ENCODE measurements at places on chromosomes 3 and 15. TPM values are rescaled to one million over a fixed set of nuclear protein-coding genes. Genes with fewer than 3 reads are reported as not detected.

DNA sequence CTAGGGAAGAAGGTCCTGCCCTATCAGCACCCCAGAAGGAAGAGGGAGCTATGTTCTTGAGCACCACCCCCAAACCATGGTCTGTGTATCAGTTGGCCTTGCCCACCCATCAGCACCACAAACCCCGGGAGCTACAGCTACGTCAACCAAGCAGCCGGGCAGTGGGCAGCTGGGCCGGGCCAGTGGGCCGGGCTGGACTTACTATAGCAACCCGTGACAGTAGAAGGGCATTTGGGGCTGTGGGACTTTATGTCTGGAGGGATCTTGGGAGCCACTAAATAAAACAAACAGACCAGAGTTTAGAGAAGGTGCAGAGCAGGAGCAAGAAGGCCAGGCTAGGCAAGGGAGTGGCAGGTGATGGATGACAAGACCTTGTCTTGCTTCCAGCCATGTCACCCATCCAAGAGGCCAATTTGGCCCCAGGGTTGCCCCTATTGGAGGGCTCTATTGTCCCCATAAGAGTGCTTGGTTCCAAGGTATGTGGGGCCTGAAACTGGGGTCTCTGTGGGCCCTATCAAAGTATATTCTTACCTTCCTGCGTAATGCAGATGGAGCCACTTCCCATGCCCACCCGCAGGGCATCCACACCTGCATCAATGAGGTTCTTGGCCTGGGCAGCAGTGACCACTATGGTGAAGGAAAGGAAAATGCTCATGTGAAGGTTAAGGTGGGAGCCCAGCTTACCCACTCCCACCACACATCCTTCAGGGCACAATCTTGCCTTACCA lies 3.2 kb downstream of the IMPDH2 start:
- no peak for DNase-seq

Gene ACKR4
- 0.07 TPM for polyA plus RNA-seq

Gene TMEM207
- not detected for polyA plus RNA-seq

Gene BHLHE40
- 51.0 TPM for polyA plus RNA-seq

Gene STAB1
- polyA plus RNA-seq = 0.59 TPM
